Left renal cortex interstitium (tissue), 4 donors: ENCODE measurements at places on chromosomes 2 and 18. TPM values are rescaled to one million over a fixed set of nuclear protein-coding genes. Genes with fewer than 3 reads are reported as not detected.

Gene SGPP2
- 20.2 TPM for polyA plus RNA-seq

DNA sequence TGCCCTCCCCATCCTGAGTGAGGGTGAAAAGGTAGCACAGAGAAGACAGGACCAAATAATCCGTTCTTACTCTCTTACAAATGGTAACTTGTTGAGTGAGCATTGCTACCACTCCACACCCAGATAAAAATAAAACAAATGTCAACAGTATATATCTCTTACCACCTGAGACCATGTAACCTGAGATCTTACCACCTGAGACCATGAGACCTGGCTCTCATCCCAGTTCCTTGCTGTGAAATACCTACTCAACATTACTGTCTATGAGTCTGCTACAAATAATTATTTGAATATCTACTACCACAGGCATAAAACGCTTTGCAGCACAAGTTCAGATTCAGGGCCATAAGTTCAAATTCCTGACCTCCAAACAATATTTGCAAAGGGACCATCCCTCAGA is 234.7 kb downstream of the C1D start:
- DNase-seq: no peak

- DNase-seq: no peak
These were observed 76.0 kb downstream of the CD28 start for GRCh38 chr2:203782262-203782976.

DNA sequence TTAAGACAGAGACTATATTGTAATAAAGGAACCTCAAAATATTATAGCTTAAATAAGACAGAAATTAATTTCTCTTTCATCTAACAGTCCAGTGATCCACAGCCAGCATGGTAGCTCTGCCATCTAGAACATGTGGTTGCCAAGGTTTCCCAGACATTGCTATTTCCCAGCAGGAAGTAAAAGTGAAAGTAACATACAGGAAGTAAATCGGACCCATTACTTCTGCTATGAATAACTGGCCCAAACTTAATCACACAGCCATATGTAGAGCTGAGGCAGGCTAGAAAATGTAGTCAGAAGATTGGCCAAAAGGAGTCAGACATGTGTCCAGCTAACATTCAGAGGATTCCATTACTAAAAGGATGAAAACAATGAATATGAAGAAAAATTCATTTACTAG is 71.0 kb downstream of the NOL4 start:
- DNase-seq: no peak

GRCh38 chr2:137797641-137798040 is 166.6 kb upstream of the HNMT start:
- DNase-seq: no peak
